ENCODE measurements at places on chromosomes 4 and X. TPM values are rescaled to one million over a fixed set of nuclear protein-coding genes. Genes with fewer than 3 reads are reported as not detected.

The RRAGB gene
- total RNA-seq = 11.0 TPM

The CEP44 gene
- total RNA-seq = 16.5 TPM

The CLDN34 gene
- not detected for total RNA-seq

The PFKFB1 gene
- total RNA-seq = 0.45 TPM

The RXFP1 gene
- not detected for total RNA-seq

The ESX1 gene
- not detected for total RNA-seq

The ADH7 gene
- not detected for total RNA-seq

The ZCCHC12 gene
- total RNA-seq = not detected

The TMEM35A gene
- not detected for total RNA-seq

The NDNF gene
- total RNA-seq = not detected

The SSX2B gene
- not detected for total RNA-seq

The ENAM gene
- 1.2 TPM for total RNA-seq

The GSX2 gene
- not detected for total RNA-seq

The ARFIP1 gene
- 18.2 TPM for total RNA-seq

The IL13RA2 gene
- not detected for total RNA-seq

The PABPC1L2B gene
- total RNA-seq = not detected

The PDE6B gene
- 19.3 TPM for total RNA-seq

The TMEM255A gene
- not detected for total RNA-seq

The APELA gene
- not detected for total RNA-seq

The GAB3 gene
- 4.5 TPM for total RNA-seq

All from activated naive CD4-positive, alpha-beta T cell treated with anti-CD3 and anti-CD28 coated beads, Interleukin-2, amount 10 ng/mL, durations not matched to agents 5 hours and 36 hours (primary cell).